Adrenal gland (tissue), 19 donors: ENCODE measurements at places on chromosomes 2 and 18. TPM values are rescaled to one million over a fixed set of nuclear protein-coding genes. Genes with fewer than 3 reads are reported as not detected.

Gene LBX2
- not detected for polyA plus RNA-seq

Gene FSHR
- polyA plus RNA-seq = not detected

Gene CD8A
- polyA plus RNA-seq = 1.9 TPM

Gene PID1
- polyA plus RNA-seq = 17.5 TPM

Gene TRIM43B
- not detected for polyA plus RNA-seq

Gene LIMS3
- 5.4 TPM for polyA plus RNA-seq

Gene NAT8
- 0.10 TPM for polyA plus RNA-seq

Gene GMCL1
- 5.1 TPM for polyA plus RNA-seq
